BJ (cell line): ENCODE measurements at places on chromosomes 5 and 9. TPM values are rescaled to one million over a fixed set of nuclear protein-coding genes. Genes with fewer than 3 reads are reported as not detected.

The KIF24 gene
- 1.6 and 1.9 TPM in 2 replicates for polyA plus RNA-seq

The DCAF12 gene
- polyA plus RNA-seq, result 29.4 and 37.0 TPM in 2 replicates

The ELAVL2 gene
- polyA plus RNA-seq, result 0.04 and 0.28 TPM in 2 replicates

The AHRR gene
- polyA plus RNA-seq, result 25.2 and 36.4 TPM in 2 replicates

The MELK gene
- polyA plus RNA-seq, result 14.7 and 21.2 TPM in 2 replicates

The CAVIN4 gene
- polyA plus RNA-seq, result 0.21 and 0.28 TPM in 2 replicates

The GDA gene
- not detected in 2 replicates for polyA plus RNA-seq

The PAXX gene
- 10.3 and 11.8 TPM in 2 replicates for polyA plus RNA-seq

The SH3GL2 gene
- 1.7 and 1.9 TPM in 2 replicates for polyA plus RNA-seq

The DAB2 gene
- 168 and 181 TPM in 2 replicates for polyA plus RNA-seq

The IFNA2 gene
- polyA plus RNA-seq, result not detected in 2 replicates

The RPL35 gene
- 3,181 and 3,838 TPM in 2 replicates for polyA plus RNA-seq

The IL9 gene
- not detected in 2 replicates for polyA plus RNA-seq
